ENCODE measurements at places on chromosomes 5 and 9. TPM values are rescaled to one million over a fixed set of nuclear protein-coding genes. Genes with fewer than 3 reads are reported as not detected.

Gene IFNA2
- not detected for total RNA-seq

Gene GNE
- 150 TPM for total RNA-seq

Gene PCDHGB2
- 0.47 TPM for total RNA-seq

Gene NUP188
- 26.8 TPM for total RNA-seq

Gene FAM151B
- total RNA-seq: 2.4 TPM

Gene OBP2B
- total RNA-seq: not detected

Gene RARS1
- 85.5 TPM for total RNA-seq

Gene PDLIM4
- total RNA-seq: 14.3 TPM

Gene SLC38A9
- 17.3 TPM for total RNA-seq

Gene DELE1
- total RNA-seq: 69.4 TPM

Gene TMEM215
- not detected for total RNA-seq

Gene MAMDC4
- total RNA-seq: 11.0 TPM

Gene ELAVL2
- total RNA-seq: 0.30 TPM

GRCh38 chr9:101375546-101375945 is 9.3 kb downstream of the BAAT start:
- no peak for DNase-seq
- no peak overlapping the region for H3K27ac ChIP-seq
- no peaks in the 10 kb centered on the region for H3K36me3 ChIP-seq
- H3K4me1 ChIP-seq: no peaks in the 10 kb centered on the region
- H3K4me3 ChIP-seq: no peak overlapping the region

- no peaks in the 10 kb centered on the region for H3K36me3 ChIP-seq
- peaks cover 11% of the 10 kb centered on the region for H3K4me1 ChIP-seq
- no peak for DNase-seq
These were observed 2.4 kb downstream of the MACIR start for GRCh38 chr5:103260951-103261350.

GRCh38 chr5:132303589-132303988 is 9.4 kb downstream of the SLC22A4 start:
- no peak overlapping the region for H3K27ac ChIP-seq
- no peak overlapping the region for H3K4me3 ChIP-seq
- H3K36me3 ChIP-seq: no peaks in the 10 kb centered on the region
- no peak for DNase-seq

- no peak overlapping the region for H3K27ac ChIP-seq
- H3K36me3 ChIP-seq: no peaks in the 10 kb centered on the region
- DNase-seq: no peak
These were observed 40.9 kb upstream of the GLDC start for GRCh38 chr9:6686396-6686795.

DNA sequence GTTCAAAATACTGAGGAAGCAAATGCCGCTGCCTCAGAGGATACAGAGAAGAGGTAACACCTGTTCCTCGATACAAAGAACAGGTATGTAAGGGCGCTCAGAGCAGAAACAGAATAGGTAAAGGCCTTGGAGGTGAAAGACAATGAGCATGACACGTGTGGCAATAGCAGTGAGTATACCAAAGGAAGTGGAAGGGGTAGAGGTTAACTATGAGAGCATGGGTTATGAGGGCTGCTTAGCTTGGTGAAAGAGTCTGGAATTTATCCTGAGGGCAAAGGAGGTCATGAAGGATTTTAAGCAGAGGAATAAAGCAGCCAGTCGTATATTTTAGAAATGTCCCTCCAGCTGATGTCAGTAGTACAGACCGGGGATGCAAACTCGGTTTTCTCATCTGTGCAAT is 269.8 kb upstream of the ZNF462 start:
- H3K4me3 ChIP-seq: no peak overlapping the region
- no peaks in the 10 kb centered on the region for H3K27me3 ChIP-seq
- no peak for DNase-seq
- H3K27ac ChIP-seq: no peak overlapping the region
- no peaks in the 10 kb centered on the region for H3K4me1 ChIP-seq

GRCh38 chr5:149277801-149278200 is 6.1 kb downstream of the AFAP1L1 start:
- H3K36me3 ChIP-seq: no peaks in the 10 kb centered on the region
- DNase-seq: no peak
- H3K4me3 ChIP-seq: no peak overlapping the region
- no peaks in the 10 kb centered on the region for H3K27me3 ChIP-seq
- H3K27ac ChIP-seq: no peak overlapping the region
- no peaks in the 10 kb centered on the region for H3K4me1 ChIP-seq

DNA sequence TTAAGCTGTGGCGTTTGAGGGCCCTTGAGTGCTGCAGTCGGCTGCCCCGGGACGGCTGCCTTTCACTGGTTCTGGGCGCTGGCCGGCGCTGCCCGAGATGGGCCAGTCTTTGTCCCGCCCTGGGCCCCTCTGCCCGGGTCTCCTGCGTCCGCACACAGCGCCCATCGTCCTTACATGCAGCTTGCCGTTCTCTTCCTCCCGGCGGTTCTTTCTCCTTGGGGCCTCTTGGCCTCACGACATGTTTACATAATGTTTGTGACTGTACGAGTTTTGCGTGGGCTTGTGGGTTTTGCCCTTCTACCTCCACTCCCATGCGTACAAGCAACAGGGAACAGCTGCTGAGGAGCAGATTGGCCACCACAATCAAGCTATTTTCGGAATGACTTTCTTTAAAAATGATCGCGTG is 618 bp downstream of the TNPO1 start:
- H3K27me3 ChIP-seq: no peaks in the 10 kb centered on the region
- peak overlapping the region; percentile 97 for H3K27ac ChIP-seq
- no peaks in the 10 kb centered on the region for H3K36me3 ChIP-seq
- peak; percentile 61 for DNase-seq
- peak overlapping the region; percentile 65 for H3K4me3 ChIP-seq

DNA sequence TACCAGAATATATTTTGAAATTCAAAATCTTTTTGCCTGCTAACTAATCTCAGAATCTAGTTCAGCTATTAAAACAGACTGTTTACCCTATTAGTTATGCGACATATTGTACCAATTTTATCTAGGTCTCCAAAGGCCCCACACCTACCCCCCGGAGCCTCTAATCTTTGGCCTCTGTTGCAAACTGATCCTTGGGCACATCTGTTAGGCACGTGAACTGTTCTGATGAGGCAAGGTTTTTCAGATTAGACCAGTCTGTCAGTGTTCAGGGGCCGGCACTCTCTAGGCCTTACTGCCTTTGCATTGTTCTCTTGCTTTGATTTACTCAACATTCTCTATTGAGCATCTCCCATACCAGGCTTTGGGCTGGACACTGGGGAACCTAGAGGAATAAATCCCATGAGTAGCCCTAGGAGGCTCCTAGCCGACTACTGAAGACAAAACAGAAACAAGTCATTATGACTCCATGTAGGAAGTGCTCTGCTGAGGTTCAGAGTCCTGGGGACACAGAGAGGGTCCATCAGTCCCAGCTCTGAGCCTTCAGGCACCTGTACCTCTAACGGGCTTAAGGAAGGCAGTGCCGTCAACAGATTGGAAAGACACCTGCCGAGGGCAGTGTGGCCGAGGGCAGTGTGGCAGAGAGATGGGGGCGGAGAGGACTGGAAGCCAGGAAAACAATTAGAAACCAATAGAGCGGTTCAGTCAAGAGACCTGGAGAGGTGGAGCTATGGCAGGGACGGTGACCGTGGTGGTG is 245.1 kb downstream of the AOPEP start:
- H3K27ac ChIP-seq: no peak overlapping the region
- no peaks in the 10 kb centered on the region for H3K27me3 ChIP-seq
- no peak overlapping the region for H3K4me3 ChIP-seq
- no peaks in the 10 kb centered on the region for H3K36me3 ChIP-seq

DNA sequence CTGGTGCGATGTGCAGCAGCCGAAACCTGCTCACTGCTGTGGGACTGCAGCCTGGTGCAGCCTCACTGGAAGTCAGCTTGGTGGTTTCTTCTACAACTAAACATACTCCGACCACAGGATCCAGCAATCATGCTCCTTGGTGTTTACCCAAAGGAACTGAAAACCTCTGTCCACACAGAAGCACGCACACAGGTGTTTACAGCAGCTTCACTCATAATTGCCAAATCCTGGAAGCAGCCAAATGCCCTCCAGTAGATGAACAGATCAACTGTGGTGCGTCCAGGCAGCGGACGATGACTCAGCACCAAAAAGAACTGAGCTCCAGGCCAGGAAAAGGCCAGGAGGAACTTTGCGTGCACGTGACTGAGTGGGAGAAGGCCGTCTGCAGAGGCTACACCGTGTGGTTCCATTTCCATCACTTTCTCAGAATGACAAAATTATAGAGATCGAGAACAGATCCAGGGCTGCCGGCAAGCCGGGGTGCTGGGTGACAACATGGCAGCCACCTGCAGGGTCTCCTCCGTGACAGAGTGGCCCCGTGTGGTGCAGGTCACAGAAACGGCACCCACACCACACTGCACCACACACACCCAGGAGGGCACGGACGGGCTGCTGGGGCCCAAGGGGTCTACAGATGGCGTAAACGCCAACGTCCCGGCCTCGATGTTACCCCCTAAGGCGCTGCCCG is 23.1 kb upstream of the NSMF start:
- H3K27ac ChIP-seq: no peak overlapping the region
- no peaks in the 10 kb centered on the region for H3K27me3 ChIP-seq
- no peaks in the 10 kb centered on the region for H3K4me1 ChIP-seq
- no peak for DNase-seq
- no peaks in the 10 kb centered on the region for H3K36me3 ChIP-seq

GRCh38 chr9:26175264-26175663 is 497.0 kb upstream of the TUSC1 start:
- no peaks in the 10 kb centered on the region for H3K27me3 ChIP-seq
- no peak overlapping the region for H3K27ac ChIP-seq
- no peak for DNase-seq
- H3K36me3 ChIP-seq: no peaks in the 10 kb centered on the region
- no peak overlapping the region for H3K4me3 ChIP-seq
- H3K4me1 ChIP-seq: no peaks in the 10 kb centered on the region

GRCh38 chr5:172351240-172351778 is 67.7 kb upstream of the UBTD2 start:
- no peak overlapping the region for H3K4me3 ChIP-seq
- no peaks in the 10 kb centered on the region for H3K36me3 ChIP-seq

DNA sequence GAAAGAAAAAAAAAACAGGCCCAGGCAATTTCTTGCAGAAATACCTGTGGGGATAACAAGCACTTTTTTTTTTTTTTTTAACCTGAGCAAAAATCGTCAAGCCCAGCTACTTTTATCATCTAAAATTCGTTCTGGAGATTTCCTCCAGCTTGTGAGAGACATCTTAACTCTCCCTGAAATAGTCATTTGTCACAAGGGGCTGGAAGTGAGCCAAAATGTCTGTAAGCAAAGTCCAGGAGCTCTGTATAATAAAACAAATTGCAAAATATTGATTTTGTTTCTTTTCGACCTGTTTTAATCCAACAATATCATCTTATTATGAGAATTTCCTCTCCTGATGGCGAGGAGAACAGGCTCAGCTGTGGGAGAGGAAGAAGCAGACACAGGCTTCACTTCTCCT is 168.4 kb downstream of the TTLL11 start:
- no peaks in the 10 kb centered on the region for H3K4me1 ChIP-seq
- H3K36me3 ChIP-seq: no peaks in the 10 kb centered on the region
- no peak for DNase-seq
- H3K4me3 ChIP-seq: no peak overlapping the region

GRCh38 chr9:90734631-90735030 is 67.0 kb upstream of the SYK start:
- DNase-seq: no peak
- no peaks in the 10 kb centered on the region for H3K27me3 ChIP-seq
- H3K27ac ChIP-seq: no peak overlapping the region
- no peak overlapping the region for H3K4me3 ChIP-seq
- no peaks in the 10 kb centered on the region for H3K36me3 ChIP-seq

DNA sequence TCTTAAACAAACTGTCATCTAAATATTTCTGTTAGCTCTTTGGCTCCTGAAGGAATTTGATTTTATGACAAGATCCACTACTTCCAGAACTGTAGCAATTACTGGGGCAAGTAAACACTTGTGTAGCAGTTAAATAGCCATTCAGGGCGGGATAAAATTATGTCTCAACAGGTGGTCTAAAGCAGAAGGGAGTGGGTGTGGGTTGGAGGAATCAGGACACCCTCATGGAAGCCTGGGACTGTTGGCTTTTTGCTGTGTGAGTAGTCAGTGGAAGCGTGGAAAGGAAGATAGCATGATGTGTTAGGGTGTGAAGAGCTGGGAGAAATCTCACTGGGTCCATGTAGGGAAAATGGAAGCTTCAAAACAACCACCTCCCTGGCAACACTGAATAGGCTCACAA is 127.1 kb downstream of the FBXL7 start:
- H3K36me3 ChIP-seq: no peaks in the 10 kb centered on the region
- no peaks in the 10 kb centered on the region for H3K4me1 ChIP-seq
- no peak overlapping the region for H3K4me3 ChIP-seq
- H3K27ac ChIP-seq: no peak overlapping the region
- no peaks in the 10 kb centered on the region for H3K27me3 ChIP-seq
- no peak for DNase-seq

DNA sequence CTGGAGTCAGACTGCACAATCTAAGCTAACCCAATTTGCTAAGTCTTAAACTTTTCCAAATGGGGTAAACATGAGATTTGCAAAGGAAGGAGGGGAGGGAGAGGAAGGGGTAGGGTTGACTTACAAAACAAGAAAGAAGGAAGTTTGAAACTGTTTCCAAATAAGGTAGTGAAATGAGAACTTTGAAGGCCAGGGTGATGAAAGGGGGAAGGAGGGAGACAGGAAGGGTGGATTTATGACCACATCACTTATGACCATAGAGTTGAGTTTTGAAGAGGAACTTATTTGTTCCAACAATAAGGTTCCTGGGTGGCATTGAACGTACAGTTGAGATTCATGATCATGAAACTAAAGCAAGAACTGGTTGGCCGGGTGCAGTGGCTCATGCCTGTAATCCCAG is 72.5 kb upstream of the DAPK1 start:
- no peaks in the 10 kb centered on the region for H3K27me3 ChIP-seq
- H3K4me1 ChIP-seq: no peaks in the 10 kb centered on the region
- H3K27ac ChIP-seq: no peak overlapping the region
- no peaks in the 10 kb centered on the region for H3K36me3 ChIP-seq
- no peak overlapping the region for H3K4me3 ChIP-seq
- no peak for DNase-seq

DNA sequence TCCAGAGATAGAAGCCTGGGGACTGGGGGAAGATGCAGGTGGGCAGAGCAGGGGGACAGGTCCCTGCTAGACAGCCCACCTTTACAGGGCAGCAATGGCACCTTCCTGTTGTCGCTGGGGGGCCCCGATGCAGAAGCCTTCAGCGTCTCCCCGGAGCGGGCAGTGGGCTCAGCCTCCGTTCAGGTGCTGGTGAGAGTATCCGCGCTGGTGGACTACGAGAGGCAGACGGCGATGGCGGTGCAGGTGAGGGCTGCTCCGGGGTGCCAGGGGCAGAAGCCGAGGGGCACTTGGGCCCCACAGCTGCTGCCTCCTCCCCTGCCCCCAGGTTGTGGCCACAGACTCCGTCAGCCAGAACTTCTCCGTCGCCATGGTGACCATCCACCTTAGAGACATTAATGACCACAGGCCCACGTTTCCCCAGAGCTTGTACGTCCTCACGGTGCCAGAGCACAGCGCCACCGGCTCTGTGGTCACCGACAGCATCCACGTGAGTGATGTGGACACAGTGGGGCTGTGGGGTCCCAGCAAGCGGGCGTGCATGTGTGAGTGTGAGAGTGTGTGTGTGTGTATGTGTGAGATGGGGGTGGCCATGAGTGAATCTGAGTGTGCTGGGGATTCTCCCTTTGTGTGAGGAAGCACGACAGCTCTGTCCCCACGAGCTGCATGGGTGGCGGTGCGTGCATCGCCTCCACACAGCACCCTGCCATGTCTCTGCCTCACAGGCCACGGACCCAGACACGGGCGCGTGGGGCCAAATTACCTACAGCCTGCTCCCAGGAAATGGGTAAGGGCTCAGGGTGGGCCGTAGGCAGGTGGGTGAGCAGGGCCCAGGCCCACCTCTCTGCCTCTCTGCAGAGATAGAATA is 28.4 kb downstream of the CDHR2 start:
- no peak for DNase-seq
- H3K4me3 ChIP-seq: no peak overlapping the region
- no peaks in the 10 kb centered on the region for H3K36me3 ChIP-seq
- no peaks in the 10 kb centered on the region for H3K27me3 ChIP-seq
- no peaks in the 10 kb centered on the region for H3K4me1 ChIP-seq
- H3K27ac ChIP-seq: no peak overlapping the region

All from colonic mucosa (tissue), 4 donors.